Stimulated activated CD4-positive, alpha-beta T cell treated with anti-CD3 and anti-CD28 coated beads, Interleukin-4, amount 100 ng/mL, for 48 hours (primary cell): ENCODE measurements at places on chromosomes 3 and 15.

GRCh38 chr3:16978234-16978920 is 93.6 kb downstream of the PLCL2 start:
- no peak for DNase-seq

GRCh38 chr3:127072971-127073783 is 90.3 kb downstream of the PLXNA1 start:
- DNase-seq, result no peak

- no peak for DNase-seq
Measured at GRCh38 chr3:184405075-184406030, 25.5 kb downstream of the CHRD start.

GRCh38 chr15:41878355-41878699 is 15.5 kb downstream of the SPTBN5 start:
- DNase-seq, result no peak

DNA sequence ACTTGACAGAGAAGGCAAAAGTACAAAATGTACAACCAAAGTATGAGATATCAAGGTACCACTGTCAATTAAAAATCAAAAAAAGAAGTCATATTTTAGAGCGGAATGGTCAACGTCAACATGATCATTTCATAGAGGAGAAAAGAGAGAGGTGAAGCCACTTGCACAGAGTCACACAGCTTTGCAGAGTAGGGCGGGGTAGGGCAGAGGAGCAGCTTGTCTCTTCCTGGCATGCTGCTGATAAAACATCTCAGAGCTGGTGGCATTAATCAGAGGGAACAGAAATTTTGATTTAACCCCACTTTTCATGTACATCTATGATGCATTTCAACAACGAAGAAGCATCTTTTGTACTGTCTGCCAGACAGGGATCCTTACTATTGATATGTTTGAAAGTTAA is 5.2 kb upstream of the IGF1R start:
- DNase-seq, result no peak

- DNase-seq, result no peak
Measured at GRCh38 chr3:136152176-136152843, 43.8 kb downstream of the MSL2 start.

DNA sequence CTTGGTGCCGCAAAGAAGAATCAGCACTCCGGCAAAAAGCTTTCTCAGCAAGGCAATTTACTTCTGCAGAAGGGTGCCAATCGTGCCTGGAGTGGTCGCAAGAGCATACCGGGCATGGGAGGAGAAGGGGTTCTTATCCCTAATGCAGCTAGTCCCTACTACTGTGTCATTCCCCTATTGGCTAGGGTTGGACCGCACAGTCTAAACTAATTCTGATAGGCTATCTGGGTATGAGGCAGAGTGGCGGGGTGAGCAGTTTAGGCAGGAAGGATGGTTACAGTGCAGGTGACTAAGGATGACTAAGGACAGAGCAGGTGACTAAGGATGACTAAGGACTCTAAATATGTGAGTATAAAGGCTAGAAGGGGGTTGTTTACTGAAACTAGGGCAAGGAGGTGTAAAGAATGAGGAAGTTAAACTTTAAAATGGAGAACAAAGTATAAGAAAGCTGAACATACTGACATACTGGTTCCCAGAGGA is 52.9 kb downstream of the PGBD4 start:
- no peak for DNase-seq

GRCh38 chr3:72606005-72606800 is 242.0 kb downstream of the SHQ1 start:
- DNase-seq, result no peak

DNA sequence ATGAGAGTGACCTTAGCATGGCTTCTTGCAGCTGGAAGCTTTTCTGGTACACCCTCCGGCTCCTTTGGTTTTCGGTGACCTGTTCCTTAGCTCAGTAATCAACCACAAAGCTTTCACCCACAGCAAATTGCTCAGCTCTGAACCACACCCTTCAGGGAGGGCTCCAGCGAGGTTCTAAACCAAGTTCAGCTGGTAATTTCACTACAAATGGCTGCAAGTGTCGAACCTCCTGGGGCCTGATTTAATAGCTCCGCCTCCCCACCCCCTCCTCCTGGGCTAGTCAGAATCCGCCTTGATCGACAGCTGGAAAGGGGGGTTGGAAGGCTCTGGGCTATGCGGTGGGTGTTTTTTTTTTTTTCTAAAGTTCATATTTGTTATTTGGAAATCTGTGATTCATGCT is 150.9 kb upstream of the MCTP2 start:
- no peak for DNase-seq

DNA sequence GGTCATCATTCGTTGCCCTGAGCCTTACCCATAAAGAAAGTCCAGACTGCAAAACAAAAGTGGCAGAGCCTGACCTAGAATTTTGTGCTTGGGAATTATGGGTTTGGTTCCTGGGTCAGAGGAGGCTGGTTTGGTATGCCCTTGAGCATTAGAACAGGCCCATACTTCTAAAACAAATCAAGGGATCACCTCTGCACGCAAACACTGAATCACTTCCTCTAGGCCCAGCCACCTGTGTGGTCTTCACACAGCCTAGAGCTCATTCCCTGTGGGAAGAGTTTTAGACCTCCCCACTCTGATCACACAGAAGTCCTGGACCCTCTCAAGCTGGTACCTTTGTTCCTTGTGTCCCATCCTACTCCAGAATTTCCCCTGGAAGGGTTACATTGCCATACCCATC is 59.4 kb downstream of the B3GNT5 start:
- no peak for DNase-seq

DNA sequence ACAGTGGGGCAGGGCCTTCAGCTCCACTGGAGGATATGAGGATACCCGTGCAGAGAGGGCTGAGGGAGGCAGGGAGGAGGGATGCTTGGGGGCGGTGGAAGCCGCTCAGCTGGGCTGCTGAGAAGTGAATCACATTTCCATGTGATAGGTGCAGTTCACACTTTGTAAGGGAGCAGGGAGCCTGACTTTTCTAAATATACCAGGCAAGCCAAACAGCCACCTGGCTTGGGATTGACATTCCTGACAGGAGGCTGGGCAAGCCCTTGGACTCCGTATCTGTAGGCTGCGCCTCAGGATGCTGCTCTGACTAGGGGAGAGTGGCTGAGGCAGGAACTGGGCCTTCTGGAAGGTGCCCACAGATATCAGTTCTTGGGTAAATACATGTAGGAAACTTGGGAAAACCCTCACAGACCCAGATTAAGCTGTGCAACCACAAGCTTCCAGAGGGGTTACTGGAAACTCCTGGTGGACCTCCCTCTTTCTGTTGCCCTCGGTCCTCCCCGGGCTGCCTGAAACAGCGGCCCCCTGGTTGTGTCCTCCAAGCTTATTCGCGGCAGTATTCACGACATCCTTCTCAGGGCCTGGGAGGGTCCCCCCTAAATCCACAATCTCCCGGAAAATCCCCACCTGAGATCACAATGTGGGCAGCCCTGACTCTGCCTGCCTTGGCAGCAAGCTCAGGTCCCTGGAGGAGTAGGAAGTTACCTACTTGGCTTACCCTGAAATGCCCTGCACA is 33.0 kb upstream of the ADCY5 start:
- DNase-seq, result no peak

- no peak for DNase-seq
Measured at GRCh38 chr3:132161608-132162007, 126.8 kb upstream of the CPNE4 start.

DNA sequence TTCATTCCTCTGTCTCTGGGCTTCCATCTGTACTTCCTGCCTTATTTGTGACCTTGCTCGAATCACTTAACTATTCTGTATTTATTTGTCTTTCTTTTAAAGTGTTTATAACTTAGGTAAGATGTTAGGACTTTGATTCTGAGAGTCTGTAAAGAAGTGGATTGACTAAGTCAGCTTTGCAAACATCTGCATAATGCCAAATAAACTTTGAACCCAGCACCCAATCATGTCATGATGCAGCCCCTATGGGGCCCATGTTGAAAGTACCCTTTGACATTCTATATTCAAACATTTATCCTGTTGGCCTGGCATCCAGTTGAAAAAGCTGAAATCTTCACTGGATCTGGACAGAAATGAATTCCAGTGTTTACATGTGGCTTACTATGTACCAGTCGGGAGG is 3.8 kb upstream of the MYRIP start:
- DNase-seq, result no peak

GRCh38 chr3:50205413-50206276 is 574 bp downstream of the SLC38A3 start:
- DNase-seq, result peak; percentile 21

DNA sequence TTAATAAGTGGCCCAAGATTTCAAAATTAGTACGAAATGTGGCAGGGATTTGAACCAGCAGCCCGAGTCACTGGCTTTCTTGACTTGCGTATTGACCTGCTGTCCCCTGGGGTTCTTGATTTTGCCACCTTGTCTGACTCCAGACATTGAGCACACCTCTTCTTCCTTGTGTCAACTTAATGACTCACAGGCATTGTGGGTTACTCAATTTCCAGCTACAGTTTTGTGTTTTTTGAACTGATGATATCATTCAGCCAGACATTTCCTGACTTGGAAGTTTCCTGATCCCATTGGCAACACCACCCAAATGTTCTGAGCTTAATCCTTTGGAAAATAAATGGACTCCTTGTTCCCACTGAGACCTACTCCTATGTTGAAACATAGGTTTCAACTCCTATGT is 64.2 kb downstream of the MOBP start:
- no peak for DNase-seq

GRCh38 chr3:177982034-177982433 is 554.2 kb upstream of the KCNMB2 start:
- no peak for DNase-seq

GRCh38 chr3:63896332-63897030 is 15.7 kb downstream of the SCAANT1 start:
- no peak for DNase-seq

- no peak for DNase-seq
Measured at GRCh38 chr3:150877303-150877702, 27.9 kb downstream of the MINDY4B start.

DNA sequence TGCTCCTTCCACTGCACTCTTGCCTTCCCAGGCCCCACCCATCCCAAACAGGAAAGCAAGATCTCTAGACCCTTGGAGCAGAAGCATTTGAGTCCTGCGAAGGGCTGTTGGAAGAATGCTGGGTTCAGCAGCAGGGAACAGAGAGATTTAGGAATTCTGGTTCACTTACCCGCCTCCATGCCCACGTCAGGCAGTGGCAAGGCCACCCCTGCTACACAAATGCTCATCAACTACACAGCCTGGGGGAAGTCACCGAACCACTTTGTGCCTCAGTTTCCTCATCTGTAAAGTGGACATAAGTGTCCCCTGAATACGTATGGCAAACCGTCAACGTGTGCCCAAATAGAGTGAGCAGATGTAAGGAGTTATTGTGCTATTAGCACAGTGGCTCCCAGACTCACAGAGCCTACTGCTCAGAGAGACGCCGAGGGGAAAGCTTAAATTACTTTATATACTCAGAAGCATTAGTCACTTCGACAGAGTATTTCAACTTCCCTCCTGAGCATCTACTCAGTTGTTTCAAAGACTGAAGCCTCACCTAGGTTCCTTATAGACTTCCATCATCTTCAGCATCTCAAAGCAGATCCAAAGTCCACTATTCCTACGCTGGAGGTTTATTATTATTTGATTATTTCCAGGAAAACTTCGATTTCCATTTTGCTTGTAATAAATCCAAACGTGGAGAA is 905 bp downstream of the HOMER2 start:
- no peak for DNase-seq

DNA sequence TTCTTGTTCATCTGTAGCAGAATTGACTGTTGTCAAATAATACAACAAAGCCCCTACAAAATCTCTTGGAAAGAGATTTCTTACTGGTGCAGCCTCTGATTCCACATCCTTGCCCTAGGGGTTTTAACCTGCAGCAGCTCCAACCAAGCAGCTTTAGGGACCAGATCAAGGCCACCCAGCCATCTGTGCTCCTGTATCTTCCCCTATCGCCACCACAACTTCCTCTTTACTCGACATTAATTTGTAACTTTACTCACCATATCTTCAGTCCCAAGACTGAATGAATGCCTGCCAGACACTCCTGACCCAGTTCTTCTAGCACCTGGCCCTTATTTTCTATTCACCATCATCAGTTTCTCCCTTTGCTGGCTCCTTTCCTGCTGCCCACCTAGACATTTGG is 156.6 kb upstream of the IL12A start:
- no peak for DNase-seq

DNA sequence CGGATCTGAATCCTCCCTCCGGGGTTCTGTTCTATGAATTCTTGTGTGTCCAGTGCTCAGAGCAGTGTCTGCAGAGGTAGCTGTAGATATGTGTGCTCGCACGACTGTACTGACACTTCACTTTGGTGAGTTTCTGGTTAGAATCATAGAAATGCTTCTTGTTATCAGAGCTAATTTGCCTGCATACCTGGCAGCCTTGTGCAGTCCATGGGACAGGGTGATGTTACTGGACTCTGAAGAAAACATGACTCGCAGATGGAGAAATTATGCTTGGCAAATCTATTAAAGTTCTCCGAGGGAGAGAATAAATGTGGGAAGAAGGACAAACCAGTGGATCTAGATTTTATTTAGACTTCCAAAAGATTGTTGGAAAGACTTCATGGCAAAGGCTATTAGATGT is 12.2 kb downstream of the CGNL1 start:
- no peak for DNase-seq

DNA sequence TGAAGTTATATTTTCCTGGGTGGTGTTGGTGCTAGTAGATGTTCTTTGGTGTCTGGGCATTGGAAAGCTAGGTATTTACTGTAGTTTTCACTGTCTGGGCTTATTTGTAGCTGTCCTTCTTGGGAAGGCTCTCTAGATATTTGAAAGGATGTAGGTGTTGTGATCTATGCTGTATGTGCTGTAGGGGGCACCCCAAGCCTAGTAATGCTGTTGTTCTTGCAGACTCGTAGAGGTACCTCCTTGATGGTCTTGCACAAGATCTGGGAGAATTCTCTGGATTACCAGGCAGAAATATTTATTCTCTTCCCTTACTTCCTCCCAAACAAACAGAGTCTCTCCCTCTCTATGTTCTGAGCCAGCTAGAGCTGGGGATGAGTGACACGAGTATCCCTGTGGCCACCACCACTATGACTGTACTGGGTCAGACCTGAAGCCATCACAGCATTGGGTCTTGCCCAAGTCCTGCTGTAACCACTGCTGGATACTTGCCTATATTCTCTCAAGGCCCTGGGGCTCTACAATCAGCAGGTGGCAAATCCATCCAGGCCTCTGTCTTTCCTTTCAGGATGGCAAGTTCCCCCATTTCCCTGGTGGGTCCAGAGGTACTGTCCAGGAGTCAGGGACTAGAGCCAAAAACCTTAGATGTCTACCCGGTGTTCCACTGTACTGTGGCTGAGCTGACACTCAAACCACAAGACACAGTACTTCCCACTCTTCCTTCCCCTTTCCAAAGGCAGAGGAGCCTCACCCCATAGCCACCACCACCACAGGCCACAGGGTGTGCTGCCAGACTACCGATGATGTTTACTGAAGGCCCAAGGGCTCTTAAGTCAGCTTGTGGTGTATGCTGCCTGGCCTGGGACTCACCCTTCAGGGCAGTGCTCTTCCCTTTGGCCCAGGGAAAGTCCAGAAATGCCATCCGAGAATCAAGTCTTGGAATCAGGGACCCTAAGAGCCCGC is 195.2 kb upstream of the DPPA4 start:
- DNase-seq, result peak; percentile 19

DNA sequence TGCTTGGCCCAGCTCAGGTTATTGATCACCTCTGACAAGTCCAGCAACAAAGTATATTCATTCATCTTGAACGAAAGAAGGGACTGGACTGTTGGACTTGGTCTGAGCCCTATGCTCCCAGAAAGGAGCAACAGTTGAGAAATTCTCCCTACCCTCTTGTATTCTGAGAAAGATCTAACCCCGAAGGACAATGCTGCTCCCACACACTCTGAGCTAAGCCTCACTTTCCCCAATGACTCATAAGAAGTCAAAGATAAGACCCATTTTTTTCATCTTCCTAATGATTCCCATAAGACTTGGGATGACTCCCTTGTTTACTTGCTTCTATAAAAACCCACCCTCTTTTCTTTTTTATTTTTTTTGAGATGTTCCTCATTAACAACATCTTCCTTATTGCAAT is 549.4 kb upstream of the MDFIC2 start:
- no peak for DNase-seq
